Stimulated activated CD4-positive, alpha-beta T cell treated with anti-CD3 and anti-CD28 coated beads, Interleukin-2, amount 100 ng/mL, for 24 hours (primary cell): ENCODE measurements at places on chromosomes 5 and 9.

DNA sequence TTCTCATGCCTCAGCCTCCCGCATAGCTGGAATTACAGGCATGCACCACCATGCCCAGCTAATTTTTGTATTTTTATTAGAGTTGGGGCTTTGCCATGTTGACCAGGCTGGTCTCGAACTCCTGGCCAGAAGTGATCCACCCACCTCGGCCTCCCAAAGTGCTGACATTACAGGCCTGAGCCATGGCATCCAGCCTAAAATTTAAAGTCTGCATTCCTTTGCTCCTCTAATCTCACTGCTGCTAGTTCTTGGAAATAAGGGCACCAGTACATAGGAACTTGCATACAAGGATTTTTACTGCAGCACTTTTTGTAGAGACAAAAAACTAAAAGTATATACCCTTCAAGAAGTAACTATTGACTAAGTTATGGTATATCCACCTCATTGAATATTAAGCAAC lies 20.0 kb upstream of the DCP2 start:
- no peak for DNase-seq

- no peak for DNase-seq
Measured at GRCh38 chr5:41048986-41049385, 22.2 kb downstream of the MROH2B start.

DNA sequence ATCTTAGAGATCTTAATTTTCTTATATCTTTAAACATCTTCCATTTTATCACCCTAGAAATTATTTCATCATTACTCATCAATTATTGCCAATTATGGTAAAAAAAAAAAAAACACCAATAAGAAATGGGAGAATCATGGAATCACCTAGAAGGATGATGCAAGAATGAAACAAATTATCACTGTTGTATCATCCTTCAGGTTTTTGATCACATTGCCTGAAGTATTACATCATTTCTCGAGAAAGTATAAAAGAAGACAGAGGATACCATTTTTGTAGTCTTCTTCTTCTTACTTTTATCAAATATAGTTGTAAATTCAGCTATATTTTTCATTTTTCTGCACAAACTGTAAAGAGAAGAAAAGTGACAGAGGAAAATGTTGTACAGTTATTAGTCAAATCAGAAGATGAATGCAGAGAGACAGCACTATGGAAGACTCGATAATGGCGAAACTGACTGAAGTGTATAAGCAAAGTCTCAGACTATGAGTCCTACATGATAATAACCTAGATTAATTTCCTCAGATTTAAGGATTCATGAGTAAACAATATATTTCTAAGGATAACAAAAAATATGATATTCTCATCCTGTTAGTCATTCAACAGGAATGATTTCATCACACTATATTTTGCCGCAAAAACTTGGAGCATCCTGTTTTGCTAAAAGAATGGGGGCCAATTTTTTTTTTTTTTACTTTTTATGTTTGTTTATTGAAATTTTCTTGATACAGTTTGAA lies 5.9 kb upstream of the STC2 start:
- DNase-seq = no peak

DNA sequence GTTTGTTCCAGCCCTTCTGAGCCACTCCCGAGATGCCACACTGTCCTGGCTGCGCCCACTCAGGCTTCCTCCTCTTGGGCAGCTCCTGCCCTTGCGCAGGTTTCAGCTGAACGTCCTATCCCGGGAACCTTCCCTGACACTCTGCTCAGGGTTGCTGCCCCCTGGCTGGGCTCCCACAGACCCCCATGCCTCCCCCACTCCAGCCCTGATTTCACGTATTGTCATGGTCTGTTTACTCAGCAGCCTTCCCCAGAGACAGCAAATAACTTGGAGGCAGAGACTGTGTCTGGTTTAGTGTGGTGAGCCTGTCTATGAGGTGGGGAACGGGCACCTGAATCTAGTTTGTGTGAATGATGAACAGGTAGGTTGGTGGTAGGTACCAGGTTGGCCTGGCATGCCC lies 40.4 kb downstream of the LMX1B start:
- DNase-seq = no peak

- DNase-seq = peak; percentile 47
Measured at GRCh38 chr5:137075163-137075970, 423.8 kb downstream of the SPOCK1 start.

DNA sequence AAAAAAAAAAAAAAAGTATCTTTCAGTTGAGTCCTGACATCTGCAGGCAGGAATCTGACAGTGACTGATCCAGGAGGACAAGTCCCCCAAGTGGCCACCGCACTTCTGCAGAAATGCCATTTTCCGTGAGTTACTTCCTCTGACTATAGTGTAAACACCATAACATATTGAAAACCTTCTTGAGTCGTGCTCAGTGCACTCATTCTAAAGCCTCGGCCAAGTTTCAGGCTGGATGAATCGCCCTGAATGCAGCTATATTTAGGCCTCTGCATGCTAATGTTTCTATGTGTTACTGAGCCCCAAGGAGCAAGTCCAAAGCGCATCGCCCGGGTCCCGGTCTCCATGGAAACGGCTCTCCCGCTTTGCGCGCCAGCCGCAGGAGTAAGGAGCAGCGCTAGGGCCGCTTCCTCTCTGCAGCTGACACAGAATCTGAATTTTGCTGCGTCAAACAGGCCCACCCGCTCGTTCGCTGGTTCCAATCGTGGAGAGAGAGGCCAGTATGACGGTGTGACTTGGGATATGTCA lies 335.4 kb downstream of the MSX2 start:
- peak; percentile 21 for DNase-seq

- peak; percentile 48 for DNase-seq
Measured at GRCh38 chr9:35690614-35691333, 1.0 kb upstream of the TPM2 start.
